Posterior cingulate gyrus (tissue), 11 donors: ENCODE measurements at places on chromosomes 7 and 10.

- DNase-seq: no peak
Observed at GRCh38 chr10:63506554-63506953, 14.6 kb upstream of the REEP3 start.

DNA sequence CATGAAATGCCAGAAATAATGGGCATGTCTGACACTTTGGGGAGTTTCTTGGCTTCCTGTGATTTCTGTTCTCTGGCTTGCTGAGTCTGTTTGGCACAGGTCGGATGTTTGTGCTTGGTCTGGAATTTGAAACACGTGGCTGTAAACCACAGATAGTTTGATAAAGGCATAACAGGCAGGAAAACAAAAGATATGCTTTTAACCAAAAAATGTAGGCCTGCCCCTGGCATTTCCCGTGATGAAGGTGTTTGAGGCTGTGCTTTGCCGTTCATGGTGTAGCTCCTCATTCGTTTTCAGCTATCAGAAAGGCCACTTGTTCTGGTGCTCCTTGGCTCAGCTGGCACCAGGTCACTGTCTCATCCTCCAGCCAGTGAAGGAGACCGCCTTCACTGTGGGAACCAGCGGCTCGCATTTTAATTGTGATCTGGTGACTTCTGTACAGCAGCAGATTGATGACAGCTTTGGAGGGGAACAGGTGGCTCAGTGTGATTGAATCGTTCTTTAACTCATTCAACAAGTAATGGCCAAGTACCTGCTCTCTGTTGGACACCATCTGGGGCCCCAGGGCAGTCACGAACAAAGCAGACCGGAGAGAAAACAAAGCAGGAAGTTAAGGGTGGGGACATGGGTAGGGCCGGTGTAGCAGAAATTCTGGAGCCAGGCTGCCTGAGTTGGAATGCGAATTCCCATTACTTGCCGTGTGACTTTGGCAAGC is 111.5 kb downstream of the CCNY start:
- DNase-seq: no peak

DNA sequence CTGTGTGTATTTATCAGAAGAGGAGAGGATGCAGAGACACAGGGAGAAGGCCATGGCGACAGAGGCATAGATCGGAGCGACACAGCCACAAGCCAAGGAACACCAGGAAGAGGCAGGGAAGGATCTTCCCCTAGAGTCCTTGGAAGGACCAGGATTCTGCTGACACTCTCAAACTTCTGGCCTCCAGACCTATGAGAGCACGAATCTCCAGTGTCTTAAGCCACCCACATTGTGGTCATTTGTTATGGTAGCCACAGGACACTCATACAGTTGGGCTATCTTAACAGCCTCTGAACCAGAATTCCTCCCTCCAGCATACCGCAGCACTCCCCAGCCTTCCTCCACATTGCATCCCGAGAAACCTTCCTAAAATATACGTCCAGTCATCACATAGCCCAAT is 367.0 kb upstream of the MGMT start:
- DNase-seq: no peak

GRCh38 chr10:3336673-3337293 is 164.2 kb upstream of the PITRM1 start:
- DNase-seq: no peak

DNA sequence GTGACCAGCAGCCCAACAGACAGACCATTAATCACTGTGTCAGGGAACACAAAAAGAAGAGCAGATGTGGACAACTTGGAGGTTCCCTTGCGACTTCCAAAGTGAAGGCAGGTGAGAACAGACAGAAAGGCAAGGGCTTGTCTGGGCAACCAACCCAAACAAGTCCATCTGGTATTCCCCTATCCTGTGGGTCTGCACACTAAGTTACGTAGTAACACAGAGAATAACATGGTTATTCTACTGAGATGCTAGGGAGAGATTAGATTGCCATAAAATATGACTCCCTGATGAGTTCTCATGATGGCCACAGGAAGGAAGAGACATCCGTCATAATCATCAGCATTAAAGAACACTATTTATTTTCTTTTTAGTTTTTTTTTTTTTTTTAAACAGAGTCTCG is 252.2 kb downstream of the CALN1 start:
- no peak for DNase-seq

GRCh38 chr7:157310676-157311185 is 26.1 kb upstream of the DNAJB6 start:
- DNase-seq: no peak

GRCh38 chr7:193481-194251 is 1.3 kb downstream of the FAM20C start:
- peak; percentile 91 for DNase-seq

DNA sequence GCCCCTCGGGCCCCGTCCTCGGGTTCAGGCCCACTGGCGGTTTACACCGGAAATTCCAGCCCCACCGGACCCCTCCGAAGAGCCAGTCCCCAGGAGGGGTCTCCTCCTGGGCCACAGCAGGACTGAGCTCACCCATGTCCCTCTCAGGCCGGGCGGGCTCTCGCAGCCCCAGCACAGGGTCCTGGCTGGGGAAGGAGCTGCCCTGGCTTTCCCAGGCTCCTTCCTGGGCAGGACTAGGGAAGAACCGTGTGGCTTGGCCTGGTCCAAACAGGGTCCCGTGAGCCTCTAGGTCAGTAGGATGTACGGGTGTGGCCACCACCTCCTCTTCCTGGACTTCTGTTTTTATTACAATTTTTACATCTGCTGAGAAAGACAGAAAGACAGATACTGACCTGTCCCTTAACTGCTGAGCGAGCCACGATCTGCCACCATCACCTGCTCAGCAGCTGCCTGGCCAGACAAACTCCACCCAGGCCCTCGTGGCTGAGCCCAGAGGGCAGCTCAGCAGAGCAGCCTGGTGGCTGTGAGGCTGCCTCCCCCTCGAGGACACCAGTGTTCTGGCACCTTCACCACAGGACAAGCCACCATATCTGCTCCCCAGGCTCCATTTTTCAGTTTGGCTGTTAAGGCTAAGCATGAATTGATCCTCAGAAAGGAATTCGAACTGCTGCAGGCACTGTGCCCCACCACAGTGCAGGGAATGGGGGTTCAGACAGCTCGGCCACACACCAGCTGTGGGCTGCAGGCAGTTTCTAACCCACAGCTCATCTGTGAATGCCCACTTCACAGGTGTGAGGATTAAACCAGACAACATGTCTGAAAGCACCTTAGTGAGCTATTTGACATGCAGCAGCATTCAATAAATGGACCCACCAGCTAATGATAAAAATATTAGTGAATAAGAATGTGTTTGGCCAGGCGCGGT is 14.5 kb upstream of the ZNF777 start:
- DNase-seq: no peak

DNA sequence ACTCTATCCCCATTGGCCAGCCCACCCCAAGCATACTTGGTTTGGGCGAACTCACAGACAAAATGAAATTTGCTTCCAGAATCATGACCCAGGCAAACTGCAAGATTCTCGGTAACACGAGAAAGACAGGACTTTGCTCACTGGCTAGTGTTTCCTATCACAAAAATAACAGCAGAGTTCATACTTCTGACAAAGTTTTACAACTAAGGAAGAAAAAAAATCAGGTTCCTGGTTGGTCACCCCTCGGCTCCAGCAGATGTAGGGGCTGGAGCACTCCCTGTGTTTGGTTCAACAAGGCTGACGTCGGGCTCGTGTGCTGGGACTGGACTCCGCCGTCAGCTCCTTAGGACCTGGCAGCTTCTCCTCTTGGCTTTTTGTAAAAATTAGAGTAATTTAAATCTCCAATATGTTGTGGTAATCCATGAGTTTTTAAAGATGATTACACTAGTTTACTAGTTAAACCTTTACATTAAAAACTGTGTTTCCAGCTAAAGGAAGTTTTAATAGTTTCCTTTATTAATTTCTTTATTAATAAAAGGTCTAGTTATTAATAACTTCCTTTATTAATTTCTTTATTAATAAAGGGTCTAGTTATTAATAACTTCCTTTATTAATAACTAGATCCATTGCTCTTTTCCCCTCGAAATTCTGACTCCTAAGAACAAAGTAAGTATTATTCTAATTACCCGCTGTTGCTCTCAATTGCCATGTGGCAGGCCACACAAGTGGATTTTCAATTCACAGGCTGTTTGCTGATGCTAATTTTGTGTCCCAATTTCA is 115.6 kb upstream of the RNF32 start:
- no peak for DNase-seq

DNA sequence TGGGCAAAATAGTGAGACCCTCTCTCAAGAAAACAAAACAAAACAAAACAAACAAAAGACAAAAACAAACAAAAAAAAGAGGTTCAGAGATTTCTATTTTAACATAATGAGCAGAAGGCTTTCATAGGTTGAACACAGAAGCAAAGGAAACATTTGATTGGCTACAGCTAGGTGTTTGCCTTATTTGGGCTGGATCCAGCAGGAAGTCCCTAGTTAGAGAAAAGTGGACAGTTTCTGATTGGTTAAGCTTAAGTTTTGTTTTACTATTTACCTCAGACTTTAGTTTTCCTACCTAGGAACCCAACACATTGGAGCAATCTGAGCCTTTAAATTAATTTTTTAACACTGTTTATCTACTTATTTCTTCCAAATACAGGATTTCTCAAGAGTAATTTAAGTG is 566.5 kb upstream of the PCDH15 start:
- no peak for DNase-seq

GRCh38 chr7:36034020-36034419 is 119.0 kb upstream of the EEPD1 start:
- no peak for DNase-seq

DNA sequence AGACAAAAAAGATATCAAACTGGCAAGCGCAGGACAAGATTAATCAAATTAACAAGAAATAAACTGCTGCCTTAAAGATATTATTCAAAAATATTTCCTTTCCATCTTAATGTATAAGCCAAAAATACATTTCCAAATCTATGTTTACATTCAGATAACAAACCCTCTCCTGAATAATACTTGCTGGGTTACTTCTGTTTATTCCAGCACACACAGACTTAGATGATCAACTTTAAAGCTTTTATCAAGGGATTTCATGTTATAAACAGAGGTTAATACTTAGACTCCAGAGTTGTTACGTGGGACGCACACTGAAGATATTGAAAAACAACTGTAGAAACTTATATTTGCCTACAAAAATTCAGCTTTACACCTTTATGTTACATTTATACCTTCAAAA is 33.6 kb downstream of the LMOD2 start:
- no peak for DNase-seq

GRCh38 chr7:87345962-87346371 is 503 bp downstream of the CROT start:
- DNase-seq: no peak

- no peak for DNase-seq
Observed at GRCh38 chr7:97457054-97457453, 274.8 kb upstream of the TAC1 start.

- DNase-seq: no peak
Observed at GRCh38 chr7:6012355-6013104, 3.5 kb downstream of the AIMP2 start.

DNA sequence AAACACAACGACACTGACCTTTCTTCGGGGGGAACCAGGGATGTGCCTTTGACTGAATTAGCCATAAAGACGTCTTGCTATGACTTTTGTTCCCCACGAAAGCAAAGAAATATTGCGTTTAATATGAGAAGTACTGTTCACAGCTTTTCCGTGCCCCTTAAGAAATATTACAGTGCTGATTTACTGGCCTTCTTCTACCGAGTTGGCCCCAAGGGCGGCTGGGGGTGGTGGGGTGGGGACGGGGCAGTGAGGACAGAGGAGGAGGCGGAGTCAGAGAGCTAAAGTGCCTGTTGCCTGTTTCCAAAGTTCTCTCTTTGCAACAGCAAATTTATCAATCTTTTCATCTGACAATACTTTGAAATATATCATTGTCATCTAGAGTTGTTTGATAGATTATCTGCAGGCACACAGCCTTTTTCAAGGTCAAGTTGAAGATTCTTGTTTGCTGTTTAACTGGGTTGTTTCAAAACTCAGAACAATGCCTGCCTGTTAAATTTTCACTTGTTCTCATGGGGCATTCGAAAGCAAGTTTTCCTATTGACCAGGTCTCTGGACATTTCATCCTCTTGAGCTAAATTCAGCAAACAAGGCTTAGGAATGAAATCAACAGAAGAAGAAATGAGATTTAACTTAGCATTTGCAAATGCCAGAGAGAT is 9.0 kb downstream of the PTF1A start:
- DNase-seq: no peak

GRCh38 chr10:13238271-13239077 is 4.3 kb upstream of the UCMA start:
- no peak for DNase-seq

DNA sequence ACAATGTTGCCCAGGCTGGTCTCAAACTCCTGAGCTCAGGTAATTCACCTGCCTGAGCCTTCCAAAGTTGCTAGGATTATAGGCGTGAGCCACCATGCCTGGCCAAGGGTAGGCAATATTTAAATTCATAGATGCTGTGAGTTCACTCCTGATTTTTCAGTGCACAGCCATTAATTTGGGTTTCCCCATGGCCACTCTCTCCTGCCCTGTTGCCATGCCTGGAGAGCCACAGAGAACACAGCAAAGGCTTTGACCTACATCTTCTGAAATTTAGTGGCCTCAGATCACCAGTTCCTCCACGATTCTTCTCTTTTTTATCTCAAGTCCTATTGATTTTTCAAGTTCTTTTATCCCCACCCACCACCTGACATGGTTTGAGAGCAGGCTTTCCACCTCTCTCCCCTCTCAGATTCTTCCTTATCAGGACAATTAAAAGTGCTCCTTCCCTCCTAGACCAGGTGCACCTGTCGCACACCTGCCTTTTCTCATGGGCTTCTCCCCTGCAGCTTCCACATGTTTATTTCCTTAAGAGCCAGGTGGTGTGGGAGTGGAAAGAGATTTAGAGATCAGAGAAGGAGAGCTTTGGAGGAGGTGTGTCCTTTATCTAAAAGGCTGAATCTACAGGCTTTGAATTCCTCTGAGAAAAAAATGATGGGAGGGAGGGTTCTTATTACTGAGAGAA is 123.8 kb downstream of the ADRA2A start:
- DNase-seq: no peak

GRCh38 chr10:30062090-30062489 is 2.7 kb upstream of the JCAD start:
- no peak for DNase-seq

DNA sequence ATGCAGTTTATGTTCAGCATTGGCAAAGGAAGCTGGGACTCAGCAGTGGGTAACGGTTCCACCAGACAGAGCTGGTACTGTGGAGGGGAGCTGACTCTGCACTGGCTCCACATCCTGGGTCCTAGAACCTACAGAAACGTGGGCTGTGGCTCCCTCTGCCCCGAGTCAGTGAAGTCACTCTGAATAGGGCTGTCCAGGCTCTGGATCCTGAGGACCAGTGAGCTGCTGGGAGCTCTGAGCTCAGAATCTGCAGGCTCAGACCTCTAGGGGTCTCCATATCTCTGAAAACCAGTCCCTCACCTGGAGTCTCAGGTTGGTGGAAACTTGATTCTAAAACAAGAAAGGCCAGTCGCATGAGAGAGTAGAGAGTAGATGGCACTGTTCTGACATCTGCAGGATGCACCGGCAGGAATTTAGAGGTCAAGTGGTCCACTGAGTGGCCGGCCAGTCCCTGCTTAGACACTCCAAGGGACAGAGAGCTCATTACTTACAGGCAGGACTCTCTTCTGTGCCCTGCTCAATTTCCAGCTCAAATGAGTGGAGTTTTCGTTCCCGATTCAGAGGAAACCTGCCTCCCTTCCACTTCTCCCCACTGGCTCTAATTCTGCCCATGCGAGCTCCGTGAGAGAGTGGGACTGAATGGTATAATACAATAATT is 18.6 kb downstream of the NPFFR1 start:
- DNase-seq: no peak
